ENCODE measurements at places on chromosomes 2 and 18.

DNA sequence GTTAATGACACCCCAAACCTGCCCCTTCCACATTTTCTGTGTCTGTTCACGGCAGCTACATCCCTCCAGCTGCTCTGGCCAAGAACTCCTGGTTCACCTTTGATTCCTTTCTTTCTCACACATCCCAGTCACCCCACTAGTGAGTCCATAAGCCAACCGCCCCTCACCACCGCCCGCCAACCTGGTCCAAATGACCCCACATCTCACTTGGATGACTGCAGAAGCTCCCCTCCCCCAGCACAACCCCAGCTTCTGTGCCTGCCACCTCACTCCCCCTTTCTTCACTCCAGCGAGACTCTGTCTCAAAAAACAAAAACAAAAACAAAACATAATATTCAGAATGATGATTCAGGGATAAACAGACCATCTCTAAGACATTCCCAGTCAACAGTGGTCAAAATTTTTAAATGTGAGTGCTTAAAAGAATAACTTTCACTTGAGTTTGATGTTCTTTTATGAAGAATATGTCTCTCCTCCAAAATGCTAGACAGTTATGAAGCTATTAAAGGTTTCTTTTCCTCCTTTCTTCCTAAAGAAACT is 3.2 kb downstream of the CYS1 start:
- no peak for DNase-seq

- DNase-seq = no peak
These were observed 9.3 kb downstream of the RDH14 start for GRCh38 chr2:18551169-18551568.

DNA sequence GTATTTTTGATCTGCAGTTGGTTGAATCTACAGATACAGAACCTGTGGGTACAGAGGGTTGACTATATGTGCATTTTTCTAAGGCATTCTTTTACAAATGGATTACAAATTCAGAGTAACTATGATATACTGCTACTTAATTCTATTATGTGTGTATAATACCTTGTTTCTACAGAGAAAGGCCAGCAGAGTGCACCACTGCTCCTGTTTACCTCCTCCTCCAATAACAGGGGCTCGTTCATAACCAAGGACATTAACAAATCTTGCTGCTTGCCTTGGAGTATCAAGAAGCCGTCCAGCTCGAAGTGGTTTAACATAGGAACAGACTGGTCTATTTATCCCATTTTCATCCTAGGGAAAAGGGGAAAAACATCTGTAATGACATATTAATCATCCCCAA is 16.4 kb downstream of the CEP76 start:
- DNase-seq = no peak

DNA sequence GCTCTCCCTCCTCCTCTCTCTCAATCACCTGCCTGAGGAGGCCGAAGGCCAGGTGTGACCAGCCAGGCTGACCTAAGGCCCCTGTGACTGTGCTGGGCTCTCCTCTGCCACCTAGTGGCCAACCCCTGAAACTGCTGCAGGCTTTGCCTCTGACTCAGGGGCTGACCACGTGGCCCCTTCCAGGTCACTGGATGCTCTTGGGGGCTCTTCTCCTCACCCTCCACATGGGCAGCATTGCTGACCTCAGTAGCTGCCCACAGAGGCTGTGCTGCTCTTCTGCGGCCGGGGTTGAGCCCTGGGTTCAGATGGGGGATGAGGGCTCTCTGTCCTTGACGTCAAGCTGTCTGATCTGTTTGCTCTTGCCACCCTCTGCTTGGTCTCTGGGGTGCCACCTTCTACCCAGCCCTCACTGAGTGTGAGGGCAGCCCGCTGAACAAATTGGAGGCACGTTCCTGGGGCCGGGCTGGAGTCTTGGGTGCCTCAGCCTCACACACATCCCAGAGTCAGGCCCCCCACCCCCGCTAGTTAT is 122.7 kb downstream of the TWIST2 start:
- DNase-seq = peak; percentile 39

DNA sequence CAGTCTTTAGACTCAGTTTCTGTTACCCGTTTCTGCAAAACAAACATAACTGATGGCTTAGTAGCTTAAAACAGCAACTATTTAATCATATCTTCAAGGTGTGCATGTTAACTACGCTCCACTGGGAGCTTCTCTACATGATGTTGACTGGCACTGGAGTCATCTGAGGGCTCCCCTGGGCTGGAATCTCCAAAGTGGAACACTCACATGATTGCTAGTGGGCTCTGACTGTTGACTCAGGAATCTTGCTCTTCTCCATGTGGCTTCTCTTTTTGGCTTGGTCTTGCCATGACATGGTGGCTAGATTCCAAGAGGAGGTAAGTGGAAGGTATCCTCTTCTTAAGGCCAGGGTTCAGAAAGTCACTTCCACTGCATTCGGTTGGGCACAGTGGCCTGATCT is 160.8 kb downstream of the PMAIP1 start:
- DNase-seq = peak; percentile 14

DNA sequence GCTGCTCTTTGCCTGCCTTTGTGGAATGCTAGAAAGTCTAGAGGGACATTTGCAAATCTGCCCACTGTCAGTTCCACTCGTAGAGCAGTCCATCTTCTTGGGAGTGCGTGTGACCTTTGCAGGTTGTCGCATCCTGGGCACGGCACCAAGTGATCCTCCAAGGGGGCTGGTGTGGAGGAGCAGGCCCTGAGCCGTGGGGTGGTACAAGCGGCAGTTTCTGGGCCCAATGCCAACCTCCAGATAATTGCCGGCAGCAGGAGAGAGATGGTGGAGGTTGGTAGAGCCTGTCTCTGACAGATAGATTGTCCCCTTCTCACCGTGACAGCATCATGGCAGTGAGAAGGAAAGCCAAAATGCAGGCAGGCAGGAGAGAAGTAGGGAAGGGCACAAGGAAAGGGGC is 150.7 kb upstream of the SLC14A2 start:
- DNase-seq = no peak

- no peak for DNase-seq
These were observed 97.3 kb downstream of the EFEMP1 start for GRCh38 chr2:55826246-55826645.

DNA sequence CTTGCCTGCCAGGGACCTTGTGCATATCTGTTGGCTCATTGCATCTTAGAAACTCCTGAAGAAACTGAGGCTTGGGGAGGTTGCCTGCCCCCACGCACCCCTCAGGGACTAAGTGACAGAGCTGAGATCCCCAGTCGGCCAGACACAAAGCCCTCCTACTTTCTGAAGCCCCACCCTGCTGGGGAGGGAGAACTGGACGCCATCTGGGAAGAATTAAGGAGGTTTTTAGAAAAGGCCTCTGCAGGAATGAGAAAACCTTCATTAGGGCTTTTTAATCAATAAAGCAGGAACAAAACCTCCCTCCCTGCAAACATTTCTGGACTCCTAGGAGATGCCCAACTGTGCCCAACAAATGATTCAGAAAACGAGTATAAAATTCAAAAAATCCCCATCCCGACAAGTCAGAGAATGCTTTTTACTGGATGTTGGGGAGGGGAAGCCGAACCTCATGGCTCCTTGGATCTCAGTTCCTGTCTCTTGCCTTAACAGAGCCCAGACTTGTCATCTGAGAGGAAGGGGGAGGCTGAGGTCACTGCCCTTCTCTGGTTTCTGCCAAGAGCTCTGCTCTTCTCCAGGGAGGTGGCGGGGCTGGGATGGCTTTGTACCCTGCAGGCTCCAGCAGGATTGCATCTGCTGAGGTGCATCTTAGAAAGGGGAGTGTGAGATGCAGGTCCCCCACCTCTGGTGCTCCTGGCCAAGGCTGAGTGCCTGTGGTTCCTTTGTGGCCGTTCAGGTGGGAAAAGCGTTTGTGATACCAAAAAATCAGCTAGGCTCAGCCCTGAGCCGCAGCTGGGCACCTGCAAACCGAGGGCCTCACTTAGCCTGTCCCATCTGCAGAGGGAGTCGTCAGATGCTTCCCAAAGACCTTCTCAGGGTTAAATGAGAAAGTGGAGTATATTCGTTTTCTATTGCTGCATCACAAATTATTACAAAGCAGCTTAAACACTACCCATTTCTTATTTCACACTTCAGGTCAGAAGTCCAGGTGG is 142.4 kb downstream of the ZFP36L2 start:
- peak; percentile 89 for DNase-seq

GRCh38 chr2:118671701-118672454 is 175.6 kb downstream of the EN1 start:
- DNase-seq = no peak

DNA sequence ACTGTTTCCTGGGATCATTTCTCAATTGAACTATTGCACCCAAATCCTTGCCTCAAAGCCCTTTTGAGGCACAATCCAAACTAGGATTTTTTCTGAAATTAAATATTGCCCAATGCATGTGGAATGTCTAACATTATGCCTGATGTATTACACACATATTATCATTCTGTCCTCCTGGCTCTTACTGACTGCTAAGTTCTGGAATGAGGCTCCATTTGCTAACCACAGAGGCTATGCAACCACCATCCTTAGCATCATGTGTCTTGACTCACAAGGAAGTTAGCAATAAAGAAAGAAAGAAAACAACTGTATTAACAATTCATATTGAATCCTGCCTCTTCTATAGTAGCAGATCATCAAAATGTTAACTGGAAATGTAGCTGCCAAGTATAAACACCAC is 1142.7 kb downstream of the CNTNAP5 start:
- DNase-seq = peak; percentile 91

DNA sequence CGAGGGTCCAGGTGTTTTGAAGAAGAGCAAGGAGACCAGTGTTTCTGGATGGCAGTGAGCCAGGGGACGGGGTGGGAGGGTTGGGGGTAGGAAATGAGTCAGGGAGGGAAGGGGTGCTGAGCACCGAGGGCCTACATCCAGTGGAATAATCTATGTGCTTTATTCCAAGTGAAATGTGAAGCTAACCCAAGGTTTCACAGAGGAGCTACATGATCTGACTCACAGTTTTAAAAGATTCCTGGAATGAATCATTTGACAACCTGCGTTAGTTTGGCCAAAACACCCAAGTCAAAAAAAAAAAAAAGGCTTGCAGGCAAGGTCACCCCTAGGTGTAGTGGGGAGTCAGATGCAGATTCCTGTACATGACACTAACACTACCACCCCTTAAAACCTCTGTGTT is 419.7 kb upstream of the MEX3C start:
- peak; percentile 28 for DNase-seq

DNA sequence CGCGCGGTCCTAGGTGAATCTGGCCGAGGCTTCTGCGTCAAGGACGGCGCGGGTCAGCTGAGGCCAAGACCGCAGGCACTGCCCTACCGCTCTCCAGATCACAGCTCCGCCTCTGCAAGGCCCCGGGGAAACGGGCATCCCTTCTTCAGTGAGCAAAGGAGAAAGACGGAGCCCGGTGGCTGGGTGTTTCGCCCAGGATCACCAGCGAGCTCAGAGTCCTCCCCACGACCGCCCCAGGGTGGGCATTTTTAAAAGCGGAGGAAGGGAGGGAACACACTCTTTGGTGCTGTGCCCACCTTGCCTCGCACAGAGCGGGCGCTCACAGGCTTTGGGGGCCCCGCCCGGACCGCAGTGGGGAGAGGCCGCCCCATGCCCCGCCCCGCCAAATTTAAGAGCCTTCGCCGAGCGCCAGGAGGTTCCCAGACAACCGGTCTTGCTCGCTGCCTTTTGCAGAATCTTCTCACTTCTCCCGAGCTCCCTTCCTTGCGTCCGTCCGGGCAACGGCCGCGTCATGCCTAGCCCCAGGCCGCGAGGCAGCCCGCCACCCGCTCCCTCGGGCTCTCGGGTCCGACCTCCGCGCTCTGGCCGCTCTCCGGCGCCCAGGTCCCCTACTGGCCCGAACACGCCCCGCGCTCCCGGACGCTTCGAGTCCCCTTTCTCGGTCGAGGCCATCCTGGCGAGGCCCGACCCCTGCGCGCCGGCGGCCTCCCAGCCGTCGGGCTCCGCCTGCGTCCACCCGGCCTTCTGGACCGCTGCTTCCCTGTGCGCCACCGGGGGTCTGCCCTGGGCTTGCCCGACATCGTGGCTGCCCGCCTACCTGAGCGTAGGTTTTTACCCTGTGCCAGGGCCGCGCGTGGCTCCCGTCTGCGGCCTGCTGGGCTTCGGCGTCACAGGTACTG is at the start of gene NOTO:
NOTO (plus strand) TSS at position 419 of the 899 bp plus-strand sequence; CDS start at position 512, 93 bp downstream.
- DNase-seq = no peak

GRCh38 chr2:88549616-88550292 is 77.5 kb downstream of the EIF2AK3 start:
- DNase-seq = no peak

- DNase-seq = no peak
These were observed 237.5 kb downstream of the STK39 start for GRCh38 chr2:168009900-168010299.

DNA sequence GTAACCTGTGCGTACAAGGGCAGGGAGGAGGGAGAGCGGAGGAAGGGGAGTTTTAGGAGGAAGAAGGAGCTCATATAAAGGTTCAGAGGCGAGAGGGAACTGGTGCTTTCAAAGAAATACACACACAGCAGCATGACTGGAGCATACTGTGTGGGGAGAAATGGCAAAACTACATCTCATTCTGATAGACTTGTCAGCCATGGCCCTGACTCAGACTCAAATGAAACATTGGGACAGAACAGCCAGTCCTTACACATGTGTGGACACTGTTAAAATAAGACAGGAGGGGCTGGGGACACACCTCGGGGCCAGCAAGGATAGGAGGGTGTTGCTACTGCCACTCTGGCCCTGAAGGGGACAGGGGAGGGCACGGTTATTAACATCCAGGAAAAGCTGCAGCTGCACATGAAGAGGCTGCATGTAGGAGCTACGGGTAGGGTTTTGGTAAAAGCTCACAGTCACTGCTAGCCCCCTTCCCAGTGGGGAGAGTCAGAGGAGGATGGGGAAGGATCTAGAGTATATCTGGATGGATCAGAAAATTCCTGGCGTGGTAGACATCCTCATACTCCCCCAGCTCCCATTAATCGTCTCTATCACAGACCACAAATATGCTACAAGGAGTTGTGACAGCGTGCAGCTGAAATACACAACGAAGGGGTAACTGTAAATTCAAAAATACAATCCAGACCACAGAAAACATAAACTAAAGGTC is 110.5 kb downstream of the GATA6 start:
- peak; percentile 77 for DNase-seq

DNA sequence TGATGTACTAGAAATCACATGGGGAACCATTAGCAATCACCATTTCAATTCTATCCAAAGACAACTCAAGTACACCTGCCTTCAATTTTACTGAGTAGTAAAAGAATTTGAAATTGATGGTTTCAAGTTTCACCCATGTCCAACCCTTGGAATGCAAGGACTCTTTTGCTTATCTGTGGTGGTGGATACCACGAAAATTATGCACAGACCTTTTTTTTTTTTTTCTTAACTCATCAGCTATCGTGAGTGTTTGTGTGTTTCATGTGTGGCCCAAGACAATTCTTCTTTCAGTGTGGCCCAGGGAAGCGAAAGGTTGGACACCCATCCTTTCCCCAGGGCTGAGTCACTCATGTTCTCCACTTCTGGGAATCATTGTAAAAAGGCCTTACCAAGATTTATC is 23.1 kb downstream of the ID2 start:
- peak; percentile 39 for DNase-seq

DNA sequence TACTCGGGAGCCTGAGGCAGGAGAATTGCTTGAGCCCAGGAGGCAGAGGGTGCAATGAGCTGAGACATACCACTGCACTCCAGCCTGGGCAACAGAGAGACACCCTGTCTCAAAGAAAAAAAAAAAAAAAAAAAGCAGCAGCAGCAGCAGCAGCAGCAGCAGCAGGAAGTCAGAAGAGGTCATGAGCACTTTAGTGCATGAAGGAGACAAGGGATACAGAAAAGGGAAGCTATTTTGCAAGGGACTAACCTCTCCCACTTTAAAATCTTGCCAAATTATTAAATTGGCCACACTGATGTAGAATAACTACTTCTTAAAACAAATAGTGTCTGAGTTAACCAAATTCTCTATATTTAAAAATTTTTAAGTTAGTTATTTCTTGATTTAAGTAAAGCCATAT is 113.4 kb upstream of the PDE1A start:
- no peak for DNase-seq

Measured in fibroblast of skin of right quadriceps (primary cell).